Stimulated activated CD4-positive, alpha-beta T cell treated with anti-CD3 and anti-CD28 coated beads, Interleukin-1b, Interleukin-23, amount 100 ng/mL, for 1 hour (primary cell): ENCODE measurements at places on chromosomes 5 and 9.

DNA sequence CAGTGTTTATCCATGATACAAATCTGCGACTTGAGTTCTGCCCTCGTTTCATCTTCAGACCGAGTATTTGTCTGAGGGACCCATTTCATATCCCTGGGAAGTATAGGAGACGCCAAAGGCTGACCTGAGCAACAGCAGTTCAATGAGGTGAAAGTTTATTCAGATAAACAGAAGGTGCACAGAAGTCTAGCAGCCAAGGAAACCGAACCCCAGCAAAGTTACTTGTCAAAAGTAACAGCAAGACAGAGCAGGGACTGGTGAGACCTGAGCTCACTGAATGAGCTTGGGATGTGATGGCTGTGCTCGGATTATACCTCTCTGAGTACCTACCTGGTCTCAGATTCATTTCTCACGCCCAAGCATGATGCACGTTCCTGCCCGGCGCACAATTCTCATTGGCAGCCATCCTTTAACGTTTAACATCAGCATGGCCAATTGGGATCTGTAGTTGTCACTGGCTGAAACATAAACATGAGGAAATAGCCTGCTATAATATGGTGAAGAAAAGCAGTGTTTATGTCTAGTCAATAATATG is 599 bp downstream of the LYRM7 start:
- DNase-seq, result no peak

- DNase-seq, result no peak
Observed at GRCh38 chr5:76269259-76269931, 133.7 kb upstream of the IQGAP2 start.

DNA sequence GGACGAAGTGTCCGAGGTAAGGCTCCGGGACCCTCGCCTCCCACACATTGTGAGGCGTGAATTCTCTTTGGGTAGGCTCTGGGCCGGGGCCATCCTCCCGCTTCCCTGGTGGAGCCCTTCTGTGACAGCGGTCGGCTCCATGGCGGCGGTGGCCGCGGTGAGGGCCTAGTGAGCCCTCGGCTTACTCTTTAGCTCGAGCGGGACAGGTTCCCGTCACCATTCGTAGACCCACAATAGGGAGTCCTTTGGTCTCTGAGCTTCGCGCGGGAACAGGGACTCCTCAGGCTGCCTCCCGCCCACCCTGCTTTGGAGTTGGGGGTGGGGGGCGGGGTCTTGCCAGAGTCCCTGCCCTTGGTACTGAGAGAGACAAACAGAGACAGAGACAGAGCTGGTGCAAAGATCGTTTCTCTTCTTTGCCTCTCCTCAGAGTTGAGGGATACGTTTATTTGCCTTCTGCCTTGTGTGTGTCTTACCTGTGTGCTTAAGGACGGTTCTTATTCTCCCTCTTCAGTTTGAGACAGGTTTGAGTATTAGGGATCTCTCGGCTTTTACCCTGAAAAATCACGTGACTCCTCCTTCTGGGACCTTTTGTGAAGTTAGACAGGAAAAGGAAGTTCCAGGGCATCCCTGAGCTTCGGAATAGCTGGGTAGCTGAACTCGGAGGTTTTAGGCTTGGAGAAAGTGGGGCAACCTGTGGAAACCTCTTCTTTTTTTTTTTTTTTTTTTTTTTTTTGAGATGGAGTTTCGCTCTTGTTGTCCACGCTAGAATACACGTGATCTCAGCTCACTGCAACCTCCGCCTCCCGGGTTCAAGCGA is 833 bp downstream of the ANKHD1 start:
- no peak for DNase-seq

DNA sequence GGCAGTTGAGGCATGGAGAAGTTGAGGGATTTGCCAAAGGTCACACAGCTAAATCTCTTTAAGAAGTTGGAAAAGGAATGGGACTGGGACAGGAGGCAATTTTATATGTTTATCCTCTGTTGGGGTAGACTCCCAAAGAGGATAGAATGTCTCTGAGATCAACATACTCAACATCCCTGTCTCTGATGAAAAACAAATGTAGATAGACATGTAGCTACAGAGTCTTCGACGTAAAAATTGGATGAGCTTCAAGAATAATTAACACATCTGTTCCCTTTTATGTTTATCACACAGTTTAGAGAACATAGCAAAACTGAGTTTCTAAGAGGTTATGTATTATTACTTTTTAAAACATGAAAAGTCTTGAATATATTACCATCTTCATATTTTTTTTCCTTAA is 204.6 kb upstream of the CD180 start:
- no peak for DNase-seq

GRCh38 chr5:32098291-32098690 is 75.8 kb downstream of the GOLPH3 start:
- DNase-seq, result no peak

GRCh38 chr9:91465420-91465819 is 41.8 kb upstream of the NFIL3 start:
- no peak for DNase-seq

DNA sequence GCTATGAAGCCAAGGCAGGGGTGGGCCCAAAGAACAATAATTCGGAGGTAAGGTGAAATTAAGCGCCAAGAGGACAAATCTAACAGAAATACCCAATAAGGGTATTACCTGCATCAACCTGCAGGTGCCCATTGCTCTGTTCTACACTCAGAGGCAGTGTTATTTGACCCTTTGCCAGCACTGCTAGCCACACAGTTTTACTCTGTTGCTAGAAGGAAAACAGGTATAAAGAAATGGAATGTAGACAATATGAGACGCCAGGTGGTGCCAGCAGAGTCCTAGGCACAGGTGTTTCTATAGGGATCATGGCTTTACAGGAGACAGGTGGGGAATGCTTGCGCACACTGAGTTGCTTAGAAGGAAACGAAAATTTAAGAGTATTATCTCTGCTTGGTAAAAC is 201.3 kb downstream of the HTR1A start:
- DNase-seq, result no peak

DNA sequence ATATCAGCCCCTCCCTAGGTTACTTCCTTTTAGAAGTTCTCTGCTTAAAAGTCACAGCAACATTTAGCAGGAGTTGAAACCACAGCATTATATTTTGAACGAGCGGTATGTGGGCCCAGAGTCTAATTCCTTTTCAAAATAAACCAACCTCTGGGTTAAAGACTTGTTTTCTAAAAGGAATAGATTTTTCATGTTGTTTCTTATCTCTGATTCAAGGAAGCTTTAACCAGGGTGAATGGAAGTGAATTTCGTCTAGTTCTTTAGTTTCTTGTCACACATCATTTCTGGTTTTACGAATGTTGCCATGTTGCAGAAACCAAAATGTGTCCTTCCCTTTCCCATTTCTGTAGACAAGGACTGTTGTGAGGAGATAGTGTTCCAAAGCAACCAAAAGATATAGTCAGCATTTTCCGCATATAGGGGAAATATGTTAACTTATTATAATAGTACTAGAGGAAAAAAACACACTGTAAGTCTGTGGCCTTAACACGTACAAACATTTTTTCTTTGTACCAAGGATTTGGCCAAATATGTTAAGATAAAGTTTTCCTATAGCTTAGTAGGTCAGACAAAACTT is 142.4 kb downstream of the PCSK5 start:
- no peak for DNase-seq

DNA sequence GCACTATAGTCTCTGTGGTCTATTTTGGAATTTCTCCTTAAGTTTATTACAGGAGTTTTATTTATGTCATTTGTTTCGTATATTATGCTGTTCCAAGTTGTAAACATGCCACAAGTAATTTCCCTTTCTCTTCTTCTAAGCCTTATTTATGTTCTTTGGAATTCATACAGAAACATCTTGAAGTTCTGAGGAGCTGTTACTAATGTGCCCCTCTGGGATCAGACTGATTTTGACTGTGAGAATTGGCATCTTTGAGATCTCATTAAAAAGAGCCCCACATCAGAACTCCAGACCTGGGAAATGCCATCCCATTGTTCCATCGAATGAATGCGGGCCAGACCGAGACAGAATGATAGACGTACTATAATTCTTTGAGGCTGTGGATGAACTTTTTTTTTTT is 138.8 kb upstream of the CD180 start:
- DNase-seq, result no peak

DNA sequence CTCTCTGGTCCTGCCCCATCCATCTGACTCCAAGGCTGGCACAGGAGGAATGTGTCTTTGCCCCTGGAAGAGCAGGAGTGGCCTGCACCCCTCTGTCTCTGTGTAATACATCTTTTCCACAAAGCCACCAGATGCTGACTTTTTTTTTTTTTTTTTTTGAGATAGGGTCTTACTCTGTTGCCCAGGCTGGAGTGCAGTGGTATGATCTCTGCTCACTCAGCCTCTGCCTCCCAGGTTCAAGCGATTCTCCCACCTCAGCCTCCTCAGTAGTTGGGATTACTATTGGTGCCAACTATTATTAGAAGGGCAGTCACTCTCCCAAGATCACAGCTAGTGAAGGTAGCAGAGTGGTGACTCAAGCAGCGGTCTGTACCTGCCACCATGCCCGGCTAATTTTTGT is 19.6 kb downstream of the SPRY4 start:
- no peak for DNase-seq

GRCh38 chr9:130934702-130935647 is 4.1 kb downstream of the FIBCD1 start:
- no peak for DNase-seq

DNA sequence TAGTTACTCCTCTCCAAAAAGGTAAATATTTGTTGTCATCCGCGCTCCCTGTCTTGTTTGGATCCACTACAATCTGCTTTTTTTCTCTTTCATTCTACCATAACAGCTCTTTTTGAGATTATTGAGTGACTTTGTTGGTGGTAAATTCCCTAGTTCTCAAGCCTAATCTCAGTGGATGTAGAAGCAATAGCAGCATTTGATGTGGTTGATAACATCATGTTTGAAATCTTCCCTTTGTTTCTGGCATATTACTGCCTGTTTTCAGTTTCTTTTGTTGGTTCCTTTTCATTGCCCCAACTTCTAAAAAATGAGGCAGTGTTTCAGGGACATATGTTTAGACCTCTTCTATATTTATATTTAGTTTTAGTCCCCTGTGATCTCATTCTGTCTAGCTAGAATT is 8.9 kb downstream of the CDC42SE2 start:
- DNase-seq, result no peak

- DNase-seq, result no peak
Observed at GRCh38 chr5:60640901-60641300, 59.1 kb downstream of the DEPDC1B start.
